Lower lobe of right lung (tissue), 2 donors: ENCODE measurements at places on chromosomes 6 and 20.

DNA sequence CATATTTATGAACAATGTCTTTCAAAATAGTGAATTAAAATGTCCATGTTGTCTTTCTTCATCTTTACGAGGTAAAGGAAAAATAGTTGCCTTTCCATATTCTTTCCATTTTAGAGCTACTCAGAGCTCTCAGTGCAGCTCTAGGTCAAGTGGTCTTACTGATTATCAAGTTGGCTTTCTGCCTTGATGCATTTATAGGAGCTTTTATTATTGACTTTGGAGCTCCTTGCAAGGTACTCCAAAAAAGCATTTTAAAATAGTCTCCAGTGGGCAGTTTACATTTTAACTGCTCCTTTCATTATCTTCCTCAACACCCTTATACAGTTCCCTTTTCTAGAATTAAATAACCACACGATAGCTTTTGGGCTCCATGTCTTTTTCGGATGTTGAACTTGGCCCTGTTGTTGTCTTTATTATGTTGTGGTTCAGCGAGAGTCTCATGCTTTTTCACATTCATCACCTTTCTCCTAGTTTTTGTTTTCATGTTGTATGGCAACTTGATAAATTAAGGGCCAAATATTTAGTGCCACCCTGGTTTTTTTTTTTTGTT is 122.9 kb downstream of the CLIC5 start:
- DNase-seq, result no peak

DNA sequence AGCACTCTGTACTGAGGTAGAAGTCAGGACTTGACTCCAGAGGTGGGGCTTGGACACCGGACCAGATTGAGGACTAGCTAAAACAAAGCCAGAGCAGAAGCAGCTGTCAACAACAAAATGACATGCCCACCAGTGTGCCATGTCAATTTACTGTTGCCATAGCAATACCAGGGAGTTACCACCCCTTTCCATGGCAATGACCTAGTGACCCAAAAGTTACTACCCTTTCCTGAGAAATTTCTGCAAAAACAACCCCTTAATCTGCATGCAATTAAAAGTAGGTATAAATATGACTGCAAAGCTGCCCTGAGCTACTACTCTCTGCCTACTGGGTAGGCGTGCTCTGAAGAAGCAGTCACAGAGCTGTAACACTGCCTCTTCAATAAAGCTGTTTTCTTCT is 21.0 kb downstream of the MAP3K5 start:
- no peak for DNase-seq

GRCh38 chr6:6659600-6660327 is 71.2 kb downstream of the LY86 start:
- DNase-seq, result no peak

DNA sequence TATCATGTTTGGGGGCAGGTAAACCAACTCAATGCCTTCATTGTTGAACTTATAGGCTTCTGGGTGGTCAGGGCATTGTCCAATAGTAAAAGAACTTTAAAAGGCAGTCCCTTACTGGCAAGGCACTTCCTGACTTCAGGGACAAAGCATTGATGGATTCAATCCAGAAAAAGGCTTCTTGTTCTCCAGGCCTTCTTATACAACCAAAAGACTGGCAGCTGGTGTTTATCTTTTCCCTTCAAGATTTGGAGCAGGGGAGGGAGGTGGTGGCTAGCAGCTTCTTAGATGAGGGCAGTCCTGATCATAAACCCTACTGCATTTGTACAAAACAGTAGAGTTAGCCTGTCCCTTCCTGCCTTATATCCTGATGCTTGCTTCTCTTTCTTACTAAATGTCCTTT is 57.5 kb downstream of the NCOA3 start:
- DNase-seq, result no peak

GRCh38 chr6:63799813-63800212 is 164.2 kb downstream of the PHF3 start:
- DNase-seq, result no peak

- no peak for DNase-seq
These were observed 26.5 kb upstream of the MYCT1 start for GRCh38 chr6:152671171-152671570.
